ENCODE measurements at places on chromosomes 16 and 17. TPM values are rescaled to one million over a fixed set of nuclear protein-coding genes. Genes with fewer than 3 reads are reported as not detected.
A peak's percentile ranks its signal among the peaks of the same experiment; 100 is the strongest.

DNA sequence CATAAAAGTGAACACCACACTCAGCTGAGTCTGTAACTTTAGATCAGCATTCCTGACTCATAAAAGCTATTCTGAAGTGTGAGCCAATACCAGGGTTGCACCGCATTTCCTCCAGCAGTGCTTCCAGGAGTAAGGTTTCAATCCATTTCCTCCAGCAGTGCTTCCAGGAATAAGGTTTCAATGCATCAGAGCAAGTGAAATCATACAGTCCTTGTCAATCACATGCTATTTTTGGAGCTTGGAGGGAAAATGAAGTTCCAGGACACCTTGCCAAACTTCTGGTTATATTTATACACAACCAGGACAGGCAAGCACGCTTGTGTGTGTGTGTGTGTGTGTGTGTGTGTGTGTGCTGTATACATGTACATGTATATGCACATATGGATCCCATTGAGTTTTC is 327.6 kb downstream of the GRIN2A start:
- peaks cover 13% of the 10 kb centered on the region for H3K27me3 ChIP-seq
- no peaks in the 10 kb centered on the region for H3K4me1 ChIP-seq
- no peak overlapping the region for H3K4me3 ChIP-seq
- no peaks in the 10 kb centered on the region for H3K36me3 ChIP-seq

GRCh38 chr17:73841431-73842060 is 197.3 kb upstream of the SDK2 start:
- no peaks in the 10 kb centered on the region for H3K4me1 ChIP-seq
- H3K4me3 ChIP-seq: no peak overlapping the region
- DNase-seq: no peak
- H3K27me3 ChIP-seq: peaks cover 61% of the 10 kb centered on the region
- H3K27ac ChIP-seq: no peak overlapping the region

DNA sequence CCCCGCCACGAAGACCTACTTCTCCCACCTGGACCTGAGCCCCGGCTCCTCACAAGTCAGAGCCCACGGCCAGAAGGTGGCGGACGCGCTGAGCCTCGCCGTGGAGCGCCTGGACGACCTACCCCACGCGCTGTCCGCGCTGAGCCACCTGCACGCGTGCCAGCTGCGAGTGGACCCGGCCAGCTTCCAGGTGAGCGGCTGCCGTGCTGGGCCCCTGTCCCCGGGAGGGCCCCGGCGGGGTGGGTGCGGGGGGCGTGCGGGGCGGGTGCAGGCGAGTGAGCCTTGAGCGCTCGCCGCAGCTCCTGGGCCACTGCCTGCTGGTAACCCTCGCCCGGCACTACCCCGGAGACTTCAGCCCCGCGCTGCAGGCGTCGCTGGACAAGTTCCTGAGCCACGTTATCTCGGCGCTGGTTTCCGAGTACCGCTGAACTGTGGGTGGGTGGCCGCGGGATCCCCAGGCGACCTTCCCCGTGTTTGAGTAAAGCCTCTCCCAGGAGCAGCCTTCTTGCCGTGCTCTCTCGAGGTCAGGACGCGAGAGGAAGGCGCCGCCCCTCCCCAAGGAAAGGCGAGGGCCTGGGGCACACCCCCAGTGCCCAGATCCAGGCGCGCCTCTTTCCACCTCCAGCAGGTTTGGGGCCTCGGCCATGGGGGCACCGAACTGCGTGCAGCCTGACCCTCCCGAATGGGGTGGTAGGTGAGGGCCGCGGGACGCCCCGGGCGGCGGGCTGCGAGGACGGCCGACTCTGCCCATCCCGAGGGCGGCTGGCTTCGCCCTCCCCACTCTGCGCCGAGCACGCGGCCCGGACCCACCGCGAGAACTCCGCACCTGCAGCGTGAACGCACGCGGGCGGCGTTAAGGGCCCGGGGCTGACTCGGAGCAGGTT is 664 bp downstream of the HBQ1 start:
- H3K27me3 ChIP-seq: 0 out of 2 replicates have a peak, but pooled peaks cover 4% of the 10 kb centered on the region
- no peaks in the 10 kb centered on the region for H3K4me1 ChIP-seq
- DNase-seq: peak; percentile 85
- H3K36me3 ChIP-seq: no peaks in the 10 kb centered on the region

- no peak for DNase-seq
- H3K36me3 ChIP-seq: no peaks in the 10 kb centered on the region
- H3K27me3 ChIP-seq: peaks cover 64% of the 10 kb centered on the region
- no peak overlapping the region for H3K27ac ChIP-seq
- H3K4me3 ChIP-seq: no peak overlapping the region
Observed at GRCh38 chr16:88549671-88550245, 20.4 kb upstream of the ZC3H18 start.

GALR2 gene
- 2.8 TPM for total RNA-seq

NUPR1 gene
- total RNA-seq: 21.3 TPM

ITPRIPL2 gene
- 142 TPM for total RNA-seq

KRTAP9-2 gene
- total RNA-seq: not detected

Data from PC-9 (cell line).